ENCODE measurements at places on chromosomes 16 and 17. TPM values are rescaled to one million over a fixed set of nuclear protein-coding genes. Genes with fewer than 3 reads are reported as not detected.

GRCh38 chr17:36844601-36845000 lies 92.7 kb upstream of the LHX1 start:
- no peaks in the 10 kb centered on the region for H3K27me3 ChIP-seq
- no peak overlapping the region for H3K4me3 ChIP-seq
- H3K36me3 ChIP-seq: no peaks in the 10 kb centered on the region
- H3K27ac ChIP-seq: no peak overlapping the region
- no peak for DNase-seq
- H3K4me1 ChIP-seq: no peaks in the 10 kb centered on the region

DNA sequence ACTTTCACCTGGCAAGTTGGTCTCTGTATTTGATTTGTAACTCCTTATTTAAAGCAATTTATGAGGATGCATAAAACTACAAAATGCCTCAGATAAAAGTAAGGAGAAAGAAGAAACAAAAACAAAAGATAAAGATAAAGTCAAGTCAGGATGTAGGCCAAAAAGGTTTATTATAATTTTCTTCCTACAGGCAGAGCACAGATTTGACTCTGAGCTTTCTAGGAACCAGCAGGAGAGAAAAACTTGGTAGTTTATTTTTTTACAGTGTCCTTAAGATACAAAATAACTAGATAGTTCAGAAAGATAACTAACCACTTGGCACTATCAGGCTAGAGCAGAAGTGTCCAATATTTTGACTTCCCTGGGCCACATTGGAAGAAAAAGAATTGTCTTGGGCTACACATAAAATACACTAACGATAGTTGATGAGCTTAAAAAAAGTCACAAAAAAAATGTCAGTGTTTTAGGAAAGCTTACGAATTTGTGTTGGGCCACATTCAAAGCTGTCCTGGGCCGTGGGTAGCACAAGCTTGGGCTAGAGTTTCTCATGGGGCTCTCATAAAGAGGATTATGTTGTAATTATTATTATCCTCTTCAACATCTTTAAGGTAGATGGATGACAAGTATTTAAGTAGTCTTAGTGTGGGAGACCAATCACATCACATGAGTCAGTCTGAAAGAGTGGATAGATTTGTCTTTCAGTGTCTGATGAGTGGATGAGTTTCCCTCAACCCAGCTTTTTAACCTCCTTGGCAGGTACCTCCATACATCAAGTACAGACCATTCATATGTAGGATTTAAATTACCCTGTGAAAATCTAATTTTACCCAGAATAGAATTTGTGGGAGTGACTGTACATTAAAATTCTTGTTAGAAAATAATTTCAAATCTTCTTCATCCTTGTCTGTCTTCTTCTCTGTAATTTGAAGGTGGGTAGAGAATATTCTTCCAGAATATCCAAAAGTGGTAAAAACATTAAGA lies 17.0 kb downstream of the PAFAH1B1 start:
- no peaks in the 10 kb centered on the region for H3K36me3 ChIP-seq
- no peak overlapping the region for H3K4me3 ChIP-seq
- DNase-seq: no peak
- no peaks in the 10 kb centered on the region for H3K4me1 ChIP-seq
- H3K27me3 ChIP-seq: no peaks in the 10 kb centered on the region

GRCh38 chr17:1431631-1432104 lies 24.4 kb downstream of the CRK start:
- no peak overlapping the region for H3K4me3 ChIP-seq
- no peaks in the 10 kb centered on the region for H3K4me1 ChIP-seq
- no peak for DNase-seq
- H3K27me3 ChIP-seq: no peaks in the 10 kb centered on the region
- H3K36me3 ChIP-seq: peaks cover 18% of the 10 kb centered on the region
- no peak overlapping the region for H3K27ac ChIP-seq

The CHTF18 gene
- 2.9 TPM for total RNA-seq

- no peaks in the 10 kb centered on the region for H3K27me3 ChIP-seq
- no peaks in the 10 kb centered on the region for H3K36me3 ChIP-seq
- DNase-seq: no peak
- H3K4me1 ChIP-seq: no peaks in the 10 kb centered on the region
- H3K4me3 ChIP-seq: no peak overlapping the region
These were observed 100.3 kb downstream of the MAF start for GRCh38 chr16:79500286-79500685.

The TXNL4B gene
- total RNA-seq: 7.6 TPM

DNA sequence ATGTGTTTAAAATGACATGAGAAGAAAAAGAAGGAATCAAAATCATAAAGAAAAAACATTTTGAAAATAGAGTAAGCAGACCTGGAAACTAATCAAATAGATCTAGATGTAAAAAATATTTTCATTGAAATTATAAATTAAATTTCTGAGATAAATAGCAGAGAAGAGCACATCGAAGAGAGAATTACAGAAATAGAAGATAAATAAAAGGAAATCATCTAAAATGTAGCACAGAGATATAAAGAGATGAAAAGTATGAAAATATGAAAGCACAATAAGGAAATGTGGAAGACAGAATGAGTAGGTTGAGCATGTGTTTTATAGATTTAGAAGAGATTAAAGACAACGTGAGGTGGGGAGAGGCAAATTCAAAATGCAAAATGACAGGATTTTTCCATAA lies 130.9 kb upstream of the SEC14L1 start:
- no peaks in the 10 kb centered on the region for H3K27me3 ChIP-seq
- DNase-seq: no peak
- H3K36me3 ChIP-seq: no peaks in the 10 kb centered on the region
- H3K27ac ChIP-seq: no peak overlapping the region
- no peaks in the 10 kb centered on the region for H3K4me1 ChIP-seq
- H3K4me3 ChIP-seq: no peak overlapping the region

DNA sequence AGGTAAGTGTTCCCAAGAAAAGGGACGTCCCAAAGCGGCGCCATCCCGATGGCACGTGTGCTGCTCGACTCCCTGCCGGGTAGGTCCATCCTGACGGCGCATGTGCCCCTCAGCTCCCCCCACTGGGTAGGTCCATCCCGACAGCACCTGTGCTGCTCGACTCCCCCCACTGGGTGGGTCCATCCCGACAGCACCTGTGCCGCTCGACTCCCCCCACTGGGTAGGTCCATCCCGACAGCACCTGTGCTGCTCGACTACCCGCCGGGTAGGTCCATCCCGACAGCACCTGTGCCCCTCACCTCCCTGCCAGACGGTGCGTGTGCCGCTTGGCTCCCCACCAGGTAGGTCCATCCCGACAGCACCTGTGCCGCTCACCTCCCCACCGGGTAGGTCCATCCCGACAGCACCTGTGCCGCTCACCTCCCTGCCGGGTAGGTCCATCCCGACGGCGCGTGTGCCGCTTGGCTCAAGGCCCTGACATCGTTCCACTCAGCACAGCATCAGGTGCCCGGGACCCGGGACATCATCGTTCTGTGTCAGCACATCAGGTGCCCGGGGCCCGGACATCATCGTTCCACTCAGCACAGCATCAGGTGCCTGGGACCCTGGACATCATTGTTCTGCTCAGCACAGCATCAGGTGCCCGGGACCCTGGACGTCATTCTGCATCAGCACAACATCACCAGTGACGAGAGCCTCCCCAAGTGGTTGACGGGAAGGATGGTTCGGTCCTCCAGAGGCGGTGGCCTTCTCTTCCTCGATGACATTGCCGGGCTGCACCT lies 5.7 kb upstream of the FN3K start:
- no peak for DNase-seq
- no peaks in the 10 kb centered on the region for H3K27me3 ChIP-seq
- no peaks in the 10 kb centered on the region for H3K36me3 ChIP-seq

The PRSS33 gene
- total RNA-seq: not detected

The YPEL2 gene
- total RNA-seq: 23.3 TPM

- H3K4me3 ChIP-seq: peak overlapping the region; percentile 33
- H3K27ac ChIP-seq: peak overlapping the region; percentile 91
- H3K4me1 ChIP-seq: no peaks in the 10 kb centered on the region
These were observed 858 bp downstream of the NUBP1 start for GRCh38 chr16:10744370-10745030.

The AIPL1 gene
- not detected for total RNA-seq

DNA sequence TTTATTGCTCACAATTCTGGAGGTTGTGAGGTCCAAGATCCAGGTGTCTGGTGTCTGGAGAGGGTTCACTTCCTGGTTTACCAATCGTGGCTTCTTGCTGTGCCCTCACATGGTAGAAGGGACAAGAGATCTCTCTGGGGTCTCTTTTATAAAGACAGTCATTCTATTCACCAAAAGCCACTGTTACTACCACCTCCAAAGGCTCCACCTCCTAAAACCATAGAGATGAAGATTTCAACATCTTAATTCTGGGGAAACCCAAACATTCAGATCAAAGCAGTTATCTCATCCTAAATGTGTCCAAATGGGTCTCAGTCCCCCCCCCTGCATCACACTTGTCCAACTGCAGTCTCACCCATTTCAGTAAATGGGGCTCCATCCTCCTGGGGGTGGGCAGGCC lies 132.9 kb upstream of the XYLT1 start:
- H3K36me3 ChIP-seq: no peaks in the 10 kb centered on the region
- DNase-seq: no peak
- H3K4me1 ChIP-seq: no peaks in the 10 kb centered on the region
- no peak overlapping the region for H3K27ac ChIP-seq
- no peaks in the 10 kb centered on the region for H3K27me3 ChIP-seq
- no peak overlapping the region for H3K4me3 ChIP-seq

The PDILT gene
- not detected for total RNA-seq

GRCh38 chr17:74898376-74898946 lies 5.0 kb upstream of the FADS6 start:
- H3K4me3 ChIP-seq: no peak overlapping the region
- no peaks in the 10 kb centered on the region for H3K27me3 ChIP-seq
- H3K27ac ChIP-seq: no peak overlapping the region
- H3K4me1 ChIP-seq: no peaks in the 10 kb centered on the region
- no peak for DNase-seq

The CA4 gene
- total RNA-seq: not detected

DNA sequence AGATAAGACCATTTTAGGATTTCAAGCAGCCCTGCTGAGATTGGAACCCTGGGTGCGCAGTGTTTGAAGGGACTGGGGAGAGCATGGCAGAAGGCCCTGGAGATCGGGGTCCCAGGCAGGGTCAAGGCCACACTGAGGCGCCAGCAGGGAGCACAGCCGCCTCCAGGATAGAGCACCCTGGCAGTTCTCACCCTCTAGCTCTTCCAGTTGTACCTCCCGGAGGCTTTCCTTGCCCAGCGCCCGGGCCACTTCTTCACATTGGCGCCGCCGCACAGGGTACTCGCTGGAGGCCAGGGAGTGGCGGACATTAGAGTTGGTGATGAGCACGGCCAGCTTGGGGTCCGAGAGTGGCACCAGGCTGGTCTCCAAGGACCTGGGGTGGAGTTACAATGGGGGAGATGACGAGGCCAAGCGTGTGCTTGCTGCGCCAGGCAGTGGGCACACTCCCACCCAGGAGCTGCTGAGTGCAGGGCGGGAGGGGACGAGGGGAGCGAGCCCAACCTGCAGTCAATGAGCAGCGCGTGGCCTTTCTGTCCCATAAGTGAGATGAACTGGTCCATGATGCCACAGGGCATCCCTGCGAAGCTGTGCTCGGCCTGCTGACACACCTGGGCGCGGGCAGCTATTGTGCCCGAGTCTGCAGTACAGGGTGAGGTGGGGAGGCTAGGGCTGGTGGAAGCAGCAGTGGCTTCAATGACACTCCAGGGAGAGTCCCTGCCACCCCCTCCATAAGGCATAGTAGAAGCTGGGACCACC lies 2.3 kb downstream of the GALK1 start:
- H3K4me1 ChIP-seq: no peaks in the 10 kb centered on the region
- no peak overlapping the region for H3K27ac ChIP-seq
- H3K4me3 ChIP-seq: no peak overlapping the region

DNA sequence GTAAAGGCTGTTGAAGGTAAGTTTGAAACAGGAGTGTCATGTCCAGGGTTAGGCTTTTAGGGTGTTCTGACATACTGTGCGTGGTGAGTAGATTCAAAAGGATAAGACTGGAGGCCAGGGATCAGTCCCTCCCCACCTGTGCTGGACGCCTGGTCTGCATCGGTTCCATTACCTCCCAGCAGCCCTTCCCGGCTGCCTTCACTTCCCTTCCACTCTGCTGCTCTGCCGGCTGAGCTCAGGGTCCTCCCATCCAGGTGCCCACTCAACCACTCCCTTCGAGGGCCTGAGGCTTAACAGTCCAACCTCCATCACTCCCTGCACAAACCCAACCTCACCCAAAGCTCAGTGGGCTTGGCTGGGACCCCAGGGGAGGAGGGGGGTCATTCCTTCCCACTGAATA lies 4.1 kb upstream of the SLC5A10 start:
- no peaks in the 10 kb centered on the region for H3K27me3 ChIP-seq
- no peak for DNase-seq
- no peak overlapping the region for H3K27ac ChIP-seq
- H3K4me1 ChIP-seq: no peaks in the 10 kb centered on the region
- no peaks in the 10 kb centered on the region for H3K36me3 ChIP-seq

DNA sequence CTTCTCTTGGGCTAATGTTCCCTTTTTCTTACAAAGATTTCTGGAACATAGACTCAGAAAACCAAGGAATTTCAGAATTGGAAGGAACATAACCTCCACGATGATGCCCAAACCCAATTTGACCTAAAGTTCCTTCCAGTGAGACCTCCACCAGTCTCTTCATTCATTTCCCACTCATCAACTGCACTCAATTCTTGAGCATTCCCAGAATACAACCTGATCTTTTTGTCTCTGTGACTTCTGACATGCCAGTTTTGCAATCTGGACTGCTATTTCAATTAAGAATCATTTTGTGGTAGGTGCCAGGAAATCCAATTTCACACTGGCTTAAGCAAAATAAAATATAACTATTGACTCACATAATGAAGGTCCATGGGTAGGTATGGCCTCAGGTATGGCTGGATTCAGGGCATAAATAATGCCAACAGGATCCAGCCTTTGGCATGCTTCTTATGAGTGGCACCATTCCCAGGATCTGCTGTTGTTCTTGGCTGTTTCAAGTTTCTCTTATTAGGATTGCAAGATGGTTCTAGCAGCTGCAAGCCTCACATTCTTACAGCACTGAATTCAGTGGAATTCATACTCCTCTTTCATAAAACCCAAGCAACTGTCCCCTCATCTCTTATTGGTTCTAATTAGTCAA lies 184.3 kb downstream of the HS3ST4 start:
- no peak for DNase-seq
- no peak overlapping the region for H3K27ac ChIP-seq
- H3K4me1 ChIP-seq: no peaks in the 10 kb centered on the region

- no peaks in the 10 kb centered on the region for H3K36me3 ChIP-seq
- H3K27me3 ChIP-seq: no peaks in the 10 kb centered on the region
- H3K4me3 ChIP-seq: peak within 1 kb of the TSS; percentile 30
- peak; percentile 55 for DNase-seq
- no peak within 1 kb of the TSS for H3K27ac ChIP-seq
These were observed at the start of gene XYLT1 for GRCh38 chr16:17470908-17471718. TSS of gene XYLT1 (minus strand) at chr16:17470960. CDS start at chr16:17470796, 164 bp downstream.

The VASN gene
- 20.5 TPM for total RNA-seq

GRCh38 chr17:49572226-49572625 lies 3.4 kb upstream of the NXPH3 start:
- peaks cover 9% of the 10 kb centered on the region for H3K27me3 ChIP-seq
- no peak overlapping the region for H3K4me3 ChIP-seq
- H3K27ac ChIP-seq: no peak overlapping the region

DNA sequence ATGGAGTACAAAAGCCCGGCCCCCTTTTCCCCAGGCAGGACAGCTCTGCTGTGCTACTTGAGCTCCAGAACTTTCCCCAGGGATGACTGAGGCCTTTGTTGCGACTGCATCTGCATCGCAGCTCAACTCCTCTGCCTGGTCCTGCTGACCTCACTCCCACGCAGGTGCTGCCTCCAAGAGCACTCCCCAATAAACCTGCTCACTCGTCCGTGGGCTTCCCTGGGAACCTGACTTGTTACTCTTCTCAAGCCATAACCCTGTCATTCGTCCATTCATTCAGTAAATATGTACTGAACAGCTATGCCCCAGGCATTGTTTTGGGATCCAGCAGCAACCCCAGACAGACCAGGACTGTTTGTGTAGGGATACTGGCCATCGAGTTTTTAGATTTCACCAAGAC lies 11.6 kb upstream of the RMI2 start:
- H3K4me1 ChIP-seq: no peaks in the 10 kb centered on the region
- no peak overlapping the region for H3K4me3 ChIP-seq
- H3K27ac ChIP-seq: no peak overlapping the region
- no peaks in the 10 kb centered on the region for H3K27me3 ChIP-seq

All from right lobe of liver (tissue), 6 donors.